ENCODE measurements at places on chromosomes 2 and 18.

DNA sequence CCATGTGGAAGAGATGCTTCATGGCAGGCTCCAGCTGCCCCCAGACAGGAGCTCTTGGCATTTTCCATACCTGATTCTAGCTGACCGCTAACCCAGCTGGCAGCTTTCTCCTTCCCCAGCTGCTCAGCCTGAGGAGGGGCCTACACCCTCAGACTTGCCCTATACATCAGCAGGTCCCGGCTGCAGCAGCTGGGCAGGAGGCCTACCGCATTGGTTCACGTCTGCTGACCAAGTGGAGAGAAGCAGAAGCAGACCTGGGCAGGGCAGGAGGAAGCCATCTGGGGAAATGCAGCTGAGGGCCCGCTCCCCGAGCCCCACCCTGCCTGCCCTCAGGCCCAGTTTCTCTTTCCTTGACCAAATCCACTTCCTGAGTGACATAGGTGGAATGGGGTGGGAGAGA is 50.7 kb downstream of the LBH start:
- DNase-seq, result no peak

DNA sequence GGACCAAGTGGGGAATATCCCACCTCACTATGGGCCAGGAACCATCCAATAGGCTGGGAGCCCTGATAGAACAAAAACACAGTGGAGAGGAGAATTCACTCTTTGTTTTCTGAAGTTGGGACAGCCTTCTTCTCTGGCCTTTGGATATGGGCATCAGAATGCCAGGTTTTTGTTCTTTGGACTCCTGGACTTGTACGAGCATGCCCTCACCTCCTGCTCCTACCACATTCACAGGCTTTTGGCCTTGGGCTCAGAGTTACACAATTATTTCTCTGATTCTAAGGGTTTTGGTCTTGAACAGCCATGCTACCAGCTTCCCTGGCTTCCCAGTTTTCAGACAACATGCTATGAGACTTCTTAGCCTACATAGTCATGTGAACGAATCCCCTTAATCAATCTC is 732.9 kb upstream of the VRK2 start:
- peak; percentile 1 for DNase-seq

- no peak for DNase-seq
These were observed 32.1 kb upstream of the MAPK4 start for GRCh38 chr18:50527636-50528307.

DNA sequence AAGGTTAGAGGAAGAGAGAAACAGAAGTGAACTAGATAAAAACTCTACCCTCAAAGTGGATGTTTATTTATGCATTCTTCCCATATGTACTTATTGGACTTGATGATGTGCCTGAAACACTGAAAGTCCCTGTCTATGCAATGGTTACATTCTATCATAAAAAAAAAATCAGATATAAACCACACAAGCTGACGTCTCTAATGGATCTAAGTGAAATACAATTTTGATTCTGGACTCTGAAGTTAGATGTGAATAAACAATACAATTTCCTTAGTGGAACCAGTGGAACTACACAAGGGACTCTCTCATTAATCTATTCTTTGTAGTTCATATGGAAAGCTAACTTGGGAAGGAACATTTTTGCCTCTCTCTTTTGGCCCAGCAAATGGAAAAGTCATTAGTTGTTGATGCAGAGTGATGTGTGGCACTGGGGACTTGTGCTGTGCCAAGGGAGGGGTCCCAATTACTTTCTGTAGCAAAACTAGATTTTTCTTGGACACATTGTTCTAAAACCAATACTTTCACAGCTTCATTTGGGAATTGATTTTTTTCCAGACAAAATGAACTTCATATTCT is 376.8 kb downstream of the TRIB2 start:
- DNase-seq, result no peak

- DNase-seq, result no peak
These were observed 263.4 kb downstream of the SH3BP4 start for GRCh38 chr2:235215248-235215647.

DNA sequence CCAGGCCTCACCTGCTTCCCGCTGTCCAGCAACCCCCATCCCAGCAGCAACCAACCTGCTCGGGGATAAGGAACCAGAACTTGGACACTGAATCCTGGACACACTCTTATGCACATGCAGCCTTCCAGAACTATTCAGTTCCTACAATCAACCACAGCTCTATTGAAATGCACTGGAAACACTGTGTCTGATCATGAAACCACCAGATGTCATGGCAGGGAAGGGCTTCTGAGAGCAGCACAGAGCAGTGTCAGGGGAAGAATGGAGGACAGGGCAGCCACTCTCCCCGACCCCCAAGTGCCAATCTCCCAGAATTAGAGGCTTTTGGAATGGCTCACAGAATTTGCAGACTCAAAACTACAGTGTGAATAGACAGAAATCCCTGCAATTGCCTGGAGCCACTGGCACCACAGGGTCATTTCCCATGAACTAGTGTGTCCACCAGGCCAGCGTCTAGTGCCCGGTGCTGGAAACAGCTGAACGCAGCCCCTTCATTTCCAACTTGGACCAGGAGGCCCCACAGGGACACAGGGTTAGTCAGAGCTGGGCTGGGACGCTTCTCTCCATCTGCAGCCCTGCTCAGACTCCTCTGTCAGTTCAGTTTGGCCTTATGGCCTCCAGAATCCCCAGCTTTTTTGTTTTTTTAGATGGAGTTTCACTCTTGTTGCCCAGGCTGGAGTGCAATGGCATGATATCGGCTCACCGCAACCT is 25.5 kb downstream of the MRPL35 start:
- no peak for DNase-seq

DNA sequence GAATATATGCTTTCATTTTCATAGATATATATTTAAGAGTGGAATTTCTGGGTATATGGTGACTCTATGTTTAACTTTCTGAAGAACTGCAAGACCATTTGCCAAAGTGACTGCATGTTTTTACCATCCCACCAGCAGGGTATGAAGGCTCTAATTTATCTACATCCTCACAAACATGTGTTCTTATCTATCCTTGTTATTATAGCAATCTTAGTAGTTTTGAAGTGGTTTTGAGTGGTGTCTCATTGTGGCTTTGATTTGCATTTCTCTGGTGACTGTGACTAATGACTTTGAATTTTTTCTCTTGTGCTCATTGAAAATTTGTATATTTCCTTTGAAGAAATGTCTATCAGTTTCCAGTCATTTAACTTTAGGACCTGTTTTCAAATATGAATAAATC is 310.2 kb upstream of the NRP2 start:
- no peak for DNase-seq

- DNase-seq, result no peak
These were observed 2.3 kb downstream of the HES6 start for GRCh38 chr2:238237431-238238135.

GRCh38 chr2:150618245-150618895 is 130.9 kb upstream of the RND3 start:
- no peak for DNase-seq

GRCh38 chr18:25235401-25236042 is 116.4 kb downstream of the ZNF521 start:
- no peak for DNase-seq

GRCh38 chr2:99448556-99448955 is 41.3 kb downstream of the REV1 start:
- DNase-seq, result no peak
